ENCODE measurements at places on chromosomes 12 and 14.
A peak's percentile ranks its signal among the peaks of the same experiment; 100 is the strongest.

GRCh38 chr12:69474456-69474855 lies 4.3 kb downstream of the FRS2 start:
- no peak for DNase-seq

- no peak for DNase-seq
Observed at GRCh38 chr14:101115652-101116051, 212.1 kb upstream of the RTL1 start.

DNA sequence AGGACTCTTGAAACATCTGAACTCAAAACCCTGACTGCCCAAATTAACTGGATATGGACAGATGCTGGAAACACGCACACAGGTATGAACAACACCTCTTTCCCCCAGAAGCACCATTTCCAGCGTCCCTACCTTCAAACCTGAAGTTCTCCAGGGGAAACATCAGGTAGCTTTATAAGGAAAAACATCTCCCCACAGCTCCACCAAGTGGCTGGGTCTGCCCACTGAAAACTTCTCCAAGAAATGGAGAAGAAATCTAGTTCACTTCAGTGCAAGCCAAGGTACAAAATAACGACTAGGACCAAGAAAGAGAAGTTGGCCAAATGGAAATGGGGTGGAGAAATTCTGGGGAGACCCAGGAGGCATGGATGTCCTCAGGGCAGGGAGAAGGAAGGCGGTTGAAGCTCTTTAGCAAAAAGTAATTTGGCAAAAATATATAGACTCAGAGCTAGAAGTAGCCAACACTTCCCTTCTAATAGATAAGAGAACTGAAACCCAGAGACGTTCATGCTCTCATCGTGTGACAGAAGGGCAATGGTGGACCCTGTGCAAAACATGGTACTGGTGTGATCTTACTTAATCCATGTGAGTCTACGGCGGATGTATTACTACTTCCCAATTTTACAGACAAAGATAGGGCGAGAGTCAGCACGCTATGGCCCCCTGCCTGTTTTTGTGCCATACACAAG lies 10.5 kb upstream of the NUAK1 start:
- no peak for DNase-seq

DNA sequence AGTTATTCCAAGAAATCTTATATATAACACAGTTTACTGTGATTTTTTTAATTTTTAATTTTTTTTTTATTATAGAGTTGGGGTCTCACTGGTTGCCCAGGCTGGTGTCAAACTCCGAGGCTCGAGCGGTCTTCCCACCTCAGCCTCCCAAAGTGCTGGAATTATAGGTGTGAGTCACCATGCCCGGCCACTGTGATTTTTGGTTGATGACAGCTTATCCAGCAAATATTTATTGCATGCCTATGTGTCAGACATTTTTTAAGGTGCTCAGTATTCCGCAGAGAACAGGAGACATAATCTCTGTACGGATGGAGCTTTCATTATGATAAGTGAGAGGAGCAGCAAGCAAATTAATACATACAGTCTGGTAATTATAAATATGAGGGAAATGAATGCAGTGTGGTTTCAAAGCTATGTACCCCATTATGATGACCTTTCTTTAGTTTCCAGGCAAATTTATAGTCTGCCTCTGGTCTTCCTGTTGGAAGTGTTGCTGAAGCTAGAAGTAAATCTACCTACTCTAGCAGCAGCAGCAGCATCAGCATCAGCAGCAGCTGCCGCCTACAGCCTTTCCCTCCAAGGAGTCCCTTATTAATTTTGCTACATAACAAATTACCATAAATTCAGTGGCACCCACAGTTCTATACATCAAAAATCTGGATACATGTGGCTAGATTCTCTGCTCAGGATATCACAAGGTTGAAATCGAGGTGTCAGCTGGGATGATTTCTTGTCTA lies 32.3 kb downstream of the FRS2 start:
- DNase-seq = no peak

- DNase-seq = no peak
Observed at GRCh38 chr12:124738636-124739467, 124.8 kb downstream of the SCARB1 start.

- no peak for DNase-seq
Observed at GRCh38 chr14:77590845-77591485, 25.5 kb downstream of the SPTLC2 start.

- no peak for DNase-seq
Observed at GRCh38 chr12:81570234-81570633, 188.9 kb downstream of the PPFIA2 start.

GRCh38 chr12:108418164-108418890 lies 79.2 kb upstream of the CMKLR1 start:
- no peak for DNase-seq

- no peak for DNase-seq
Observed at GRCh38 chr12:24394246-24394645, 444.8 kb upstream of the SOX5 start.

- DNase-seq = no peak
Observed at GRCh38 chr12:93713060-93713459, 35.9 kb downstream of the CRADD start.

GRCh38 chr12:130438711-130439110 lies 101.0 kb downstream of the PIWIL1 start:
- no peak for DNase-seq

DNA sequence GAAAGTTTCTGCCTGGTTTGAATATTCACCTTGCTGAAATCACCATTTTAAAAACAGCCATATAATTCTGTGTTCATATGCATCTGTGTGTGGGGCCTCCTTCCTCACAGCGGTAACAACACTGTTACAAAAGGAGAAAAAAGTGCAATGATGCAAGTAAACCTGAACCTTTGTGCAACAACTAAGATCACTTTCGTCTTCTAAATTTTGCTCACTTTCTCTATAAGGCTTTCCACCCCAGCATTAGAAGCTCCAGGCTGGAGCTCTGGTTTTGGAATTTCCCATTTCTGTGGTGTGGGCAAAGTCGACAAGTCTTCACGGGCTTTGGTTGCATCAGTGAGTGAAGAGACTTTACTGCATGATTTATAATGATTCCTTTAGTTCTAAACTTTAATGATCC lies 18.4 kb downstream of the FGD6 start:
- no peak for DNase-seq

DNA sequence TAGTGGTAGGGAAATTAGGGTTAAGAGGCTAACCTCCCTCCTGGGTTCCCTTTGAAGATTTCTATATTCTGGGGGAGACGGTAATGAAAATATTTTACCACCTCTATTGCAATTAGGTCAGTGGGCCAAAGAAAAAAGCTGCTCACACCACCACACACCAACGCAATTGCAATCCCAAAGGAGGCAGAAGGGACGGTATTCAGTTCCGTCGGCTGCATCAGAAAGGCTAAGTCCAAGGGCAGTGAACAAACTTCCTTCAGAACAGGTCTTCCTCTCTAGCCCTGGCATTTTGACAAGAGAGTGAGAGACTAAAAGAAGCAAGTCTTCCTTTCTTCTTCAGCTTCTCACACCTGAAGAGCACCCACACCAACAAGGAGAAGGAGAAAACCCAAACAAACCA lies 51.2 kb downstream of the OTX2 start:
- DNase-seq = no peak

DNA sequence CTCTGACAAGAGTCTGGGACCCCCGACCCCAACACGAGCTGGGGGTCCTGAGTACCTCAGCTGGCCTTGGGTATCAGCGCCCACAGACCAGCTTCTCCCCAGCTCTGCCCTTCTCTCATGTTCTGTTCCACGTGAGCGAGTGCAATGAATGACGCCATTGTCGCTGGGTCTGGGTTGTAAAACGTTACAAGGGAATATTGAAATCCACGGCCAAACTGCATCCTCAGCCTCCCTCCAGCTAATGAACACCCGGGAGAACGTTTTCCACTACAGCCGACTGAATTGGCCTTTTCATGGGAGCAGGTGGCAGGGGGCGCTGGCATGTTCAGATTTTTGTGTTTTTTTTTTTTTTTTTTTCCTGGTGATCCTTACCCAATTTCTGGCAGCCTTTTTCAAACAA lies 34.7 kb downstream of the TBX5 start:
- DNase-seq = peak; percentile 40

DNA sequence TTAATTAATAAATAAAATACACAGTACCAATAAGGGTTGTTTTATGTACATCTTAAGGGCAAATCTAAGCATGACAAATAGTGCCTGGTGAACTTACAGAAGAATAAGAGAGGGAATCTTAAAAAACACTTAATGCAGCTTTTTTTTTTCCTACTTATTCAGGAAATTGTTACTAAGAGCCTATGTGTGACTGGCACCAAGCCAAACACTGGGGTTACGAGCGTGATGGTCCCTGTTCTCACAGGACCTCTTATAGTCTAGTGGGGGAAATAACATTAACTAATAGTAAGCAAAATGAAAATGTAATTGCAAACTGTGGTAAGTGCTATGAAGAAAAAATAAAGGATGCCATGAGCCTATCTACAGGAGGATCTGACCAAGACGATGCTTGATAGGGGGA lies 53.6 kb downstream of the RTN1 start:
- DNase-seq = no peak

- no peak for DNase-seq
Observed at GRCh38 chr12:98678946-98679610, 34.0 kb downstream of the APAF1 start.

GRCh38 chr12:22416801-22417200 lies 82.3 kb upstream of the ST8SIA1 start:
- no peak for DNase-seq

- no peak for DNase-seq
Observed at GRCh38 chr12:64010069-64010686, 165.7 kb downstream of the SRGAP1 start.

DNA sequence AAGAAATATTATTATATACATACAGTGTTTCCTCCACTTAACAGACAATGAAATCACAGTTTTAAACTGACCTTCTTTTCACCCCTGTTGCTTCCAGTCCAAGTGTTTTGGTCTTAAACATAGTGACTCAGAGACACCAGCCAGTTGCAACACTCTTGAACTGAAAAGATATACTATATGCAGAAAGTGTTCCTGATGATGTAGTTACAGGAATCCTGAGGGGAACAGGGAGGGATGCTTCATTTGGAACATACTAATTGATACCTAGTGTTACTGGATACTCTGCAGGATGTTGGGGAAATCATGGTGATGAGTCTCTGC lies 420.8 kb downstream of the CCDC91 start:
- no peak for DNase-seq

DNA sequence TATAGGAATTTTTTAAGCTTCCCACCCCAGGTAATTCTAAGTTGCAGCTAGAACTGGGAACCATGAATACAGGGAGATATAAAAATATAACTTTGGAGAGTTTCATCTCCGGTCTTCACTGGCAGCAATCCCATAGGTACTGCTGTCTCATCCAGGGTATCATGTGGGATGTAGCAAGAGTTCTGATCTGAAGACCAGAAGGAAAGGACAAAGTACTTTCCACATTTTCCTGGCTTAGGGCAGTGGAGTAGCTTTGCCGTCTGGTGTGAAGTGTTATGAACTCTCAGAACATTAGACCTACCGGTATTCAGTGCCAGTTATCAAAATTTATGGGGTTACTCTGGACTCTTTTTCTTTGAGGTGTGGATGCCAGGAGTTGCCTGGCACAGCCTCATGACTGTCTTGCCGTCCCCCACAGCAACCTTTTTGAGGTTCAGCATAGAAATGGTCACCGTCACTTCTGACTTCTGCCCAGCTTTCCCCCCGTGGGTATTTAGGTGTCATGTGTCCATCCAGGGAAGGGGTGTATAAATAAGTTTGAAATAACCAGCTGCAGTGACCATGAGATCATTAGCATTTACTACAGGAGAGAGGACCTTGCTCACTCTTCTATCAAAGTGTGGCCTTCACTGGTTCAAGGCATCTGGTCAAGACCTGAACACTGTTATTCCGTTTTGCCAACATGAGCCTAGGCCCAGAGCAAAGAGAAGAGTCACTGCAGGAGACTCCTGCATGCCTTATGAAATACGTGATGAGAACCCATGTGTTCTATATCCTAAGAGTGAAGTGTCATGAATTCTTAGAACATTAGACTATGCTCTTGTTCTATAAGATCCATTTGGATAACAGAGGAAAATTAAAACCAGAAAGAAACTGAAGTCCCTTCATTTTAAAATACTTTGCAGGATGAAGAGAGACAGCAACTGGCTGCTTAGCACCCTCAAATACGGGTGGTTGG lies 22.2 kb downstream of the TMEM233 start:
- DNase-seq = no peak

DNA sequence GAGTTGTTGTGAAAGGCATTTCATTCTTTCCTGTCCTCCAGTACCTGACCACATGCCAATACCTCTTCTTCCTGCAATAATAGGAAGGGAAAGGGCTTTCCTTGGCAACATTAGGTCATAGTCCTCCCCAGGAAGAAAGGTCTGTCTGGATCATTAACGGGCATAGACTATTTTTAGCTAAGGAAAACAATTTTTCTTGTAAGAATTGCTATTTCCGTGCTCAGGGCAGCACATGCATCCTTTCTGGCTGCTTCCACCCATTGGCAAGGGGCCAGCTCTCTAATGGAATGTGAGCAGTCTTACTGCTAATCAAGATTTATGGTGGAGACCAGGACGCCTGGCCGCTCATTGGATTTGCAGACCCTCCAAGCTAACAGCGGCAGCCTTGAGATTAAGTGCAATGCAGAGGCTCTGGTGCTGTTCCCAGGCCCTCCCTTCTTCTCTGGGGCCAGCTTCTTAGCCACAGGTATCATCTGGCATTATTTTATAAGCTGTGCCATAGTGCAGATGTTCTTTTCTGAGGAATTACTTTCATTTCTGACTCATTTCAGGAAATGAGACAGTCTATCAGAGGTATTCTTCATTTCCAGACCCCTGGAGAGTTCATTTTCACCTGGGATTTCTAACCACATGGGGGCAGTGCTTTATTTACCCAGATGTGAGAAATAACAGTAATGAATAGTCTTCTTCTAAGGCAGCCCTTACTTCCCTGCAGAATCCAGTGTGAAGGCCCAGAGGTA lies 52.9 kb downstream of the ANO6 start:
- no peak for DNase-seq

DNA sequence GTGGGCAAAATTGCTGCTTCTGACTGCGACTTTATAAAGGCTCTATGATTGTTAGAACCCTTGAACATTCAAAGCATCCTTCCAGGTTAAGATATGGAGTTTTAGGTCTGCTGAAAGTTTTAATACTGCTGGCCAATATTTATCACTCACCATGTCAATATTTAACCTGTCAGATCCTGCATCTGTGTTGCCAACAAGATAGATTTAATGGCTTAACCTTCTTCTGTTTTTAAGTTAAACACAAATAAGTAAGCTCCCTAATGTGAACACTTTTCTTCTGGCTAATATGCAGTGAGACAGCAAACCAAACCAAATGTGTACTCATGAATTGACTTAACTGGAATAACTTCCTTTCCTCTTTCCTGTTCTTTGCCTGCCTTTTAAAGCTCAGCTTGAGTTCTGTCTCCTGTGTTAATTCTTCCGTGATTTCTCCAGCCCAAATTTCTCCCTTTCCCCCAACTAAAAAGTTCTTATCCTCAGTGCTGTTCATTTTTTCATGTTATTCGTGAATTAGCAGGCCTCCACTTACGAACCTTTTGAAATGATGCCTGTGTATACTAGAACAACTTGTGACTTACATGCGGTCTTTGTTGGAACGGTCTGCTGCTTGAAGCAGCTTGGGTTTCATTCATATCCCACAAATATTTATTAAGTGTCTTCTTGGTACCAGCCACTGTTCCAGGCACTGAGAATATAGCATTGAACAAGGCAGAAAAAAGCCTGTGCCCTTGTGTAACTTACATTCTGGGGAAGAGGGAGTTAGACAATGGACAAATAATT lies 9.1 kb downstream of the FBXW8 start:
- DNase-seq = no peak

Measured in C1 segment of cervical spinal cord (tissue), 14 donors.